GM04503 (cell line): ENCODE measurements at places on chromosomes 4 and X.

DNA sequence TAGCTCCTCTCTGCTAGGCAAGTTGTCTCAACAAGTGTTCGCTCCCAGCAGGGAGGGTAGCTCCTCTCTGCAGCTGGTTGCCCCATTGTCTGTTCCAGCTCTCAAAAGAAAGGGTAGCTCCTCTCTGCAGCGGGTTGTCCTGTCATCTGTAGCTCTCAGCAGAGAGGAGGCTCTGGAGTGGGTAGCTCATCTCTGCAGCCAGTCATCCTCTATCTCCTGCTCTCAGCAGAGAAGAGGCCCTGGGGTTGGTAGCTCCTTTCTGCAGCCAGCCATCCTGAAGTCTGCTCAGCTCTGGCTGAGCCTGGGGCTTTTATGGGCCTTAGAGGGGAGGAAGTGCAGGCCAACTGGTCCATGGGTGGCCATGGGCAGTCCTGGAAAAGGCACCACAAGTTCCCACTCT is 342.7 kb downstream of the PTTG2 start:
- no peak for DNase-seq

GRCh38 chr4:116389139-116389538 is 696.2 kb downstream of the TRAM1L1 start:
- no peak for DNase-seq

GRCh38 chrX:96183843-96184242 is 500.8 kb upstream of the DIAPH2 start:
- no peak for DNase-seq

DNA sequence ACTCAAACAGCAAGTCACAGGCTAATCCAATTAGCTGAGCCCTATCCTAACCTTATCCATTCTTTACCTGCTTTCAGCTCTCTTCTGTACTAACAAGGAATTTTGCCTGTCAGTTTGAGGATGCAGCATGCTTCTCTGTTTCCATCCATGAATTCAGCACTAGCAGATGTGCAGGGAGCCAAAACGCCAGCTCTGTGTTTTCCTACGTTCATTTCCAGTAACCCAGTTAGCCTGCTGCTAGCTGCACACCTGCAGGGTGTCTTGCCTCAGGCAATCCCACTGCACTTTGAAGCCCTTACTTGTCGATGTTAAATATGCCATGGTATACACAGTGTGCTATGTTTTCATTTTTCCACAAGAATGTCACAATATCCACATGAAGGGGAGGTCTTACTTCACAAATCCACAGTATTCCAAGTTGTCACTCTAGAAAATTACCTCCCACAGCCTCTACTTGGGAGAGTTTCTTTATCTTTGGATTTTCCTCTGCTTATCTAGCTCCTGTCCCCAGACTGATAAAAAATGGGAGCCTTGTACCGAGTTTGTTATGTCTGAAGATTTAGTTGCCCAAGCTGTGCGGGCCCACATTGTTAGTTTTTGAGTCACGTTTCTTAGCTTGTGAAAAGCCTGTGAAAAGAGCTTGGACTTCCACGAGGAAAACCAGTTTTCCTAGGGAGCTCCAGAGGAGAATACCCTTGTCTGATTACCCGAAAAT is 127.6 kb upstream of the HHIP start:
- no peak for DNase-seq

- no peak for DNase-seq
Observed at GRCh38 chr4:2950221-2950989, 12.8 kb downstream of the NOP14 start.

DNA sequence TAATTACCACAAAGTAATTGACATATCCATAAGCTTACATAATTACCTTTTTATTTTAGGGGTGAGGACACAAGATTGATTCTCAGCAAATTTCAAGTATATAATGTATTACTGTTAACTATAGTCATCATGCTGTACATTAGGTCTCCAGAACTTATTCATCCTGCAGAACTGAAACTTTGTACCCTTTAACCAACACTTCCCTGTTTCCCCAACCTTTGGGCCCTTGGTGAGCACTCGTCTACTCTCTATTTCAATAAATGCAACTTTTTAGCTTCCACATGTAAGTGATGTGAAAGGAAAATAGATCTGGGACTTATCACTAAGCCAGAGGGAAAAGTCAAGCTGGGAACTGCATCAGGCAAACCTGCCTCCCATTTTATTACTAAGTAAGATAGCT is 33.6 kb upstream of the CCNG2 start:
- DNase-seq: no peak

DNA sequence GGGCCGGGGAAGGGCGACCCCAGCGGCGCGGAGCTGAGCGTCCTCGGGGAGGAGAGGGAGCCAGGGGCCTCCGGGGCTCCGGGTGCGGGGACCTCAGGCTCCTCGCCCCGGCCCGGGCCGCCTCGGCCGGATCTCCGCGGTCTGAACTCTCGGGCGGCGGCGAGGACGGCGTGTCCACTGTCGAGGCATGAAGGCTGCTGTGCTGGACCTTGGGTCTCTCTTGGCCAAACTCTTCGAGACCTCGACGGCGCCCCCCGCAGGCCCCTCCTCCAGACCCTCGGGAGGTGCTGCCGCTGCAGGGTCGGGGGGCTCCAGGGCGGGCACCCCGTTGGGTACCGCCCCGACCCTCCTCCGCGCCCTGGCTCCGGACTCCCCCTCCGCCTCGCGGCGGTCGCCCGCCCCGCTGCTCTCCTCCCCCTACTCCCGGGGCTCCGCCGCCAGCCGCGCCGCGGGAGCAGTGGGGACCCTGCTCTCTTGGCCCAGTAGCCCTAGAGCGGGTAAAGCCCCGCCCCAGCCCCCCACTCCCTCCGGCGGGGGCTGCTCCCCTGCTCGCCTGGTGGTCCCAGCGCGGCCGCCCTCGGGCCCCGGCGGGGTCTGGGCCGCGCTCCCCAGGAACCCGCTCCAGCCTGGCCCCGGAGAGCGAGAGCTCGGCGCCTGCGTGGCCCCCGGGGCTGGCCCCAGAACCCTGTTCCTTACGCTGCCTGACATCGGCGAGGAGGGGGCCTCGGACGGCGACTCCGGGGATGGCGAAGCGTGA is 564 bp downstream of the FAM149A start:
- DNase-seq: no peak

GRCh38 chr4:184444215-184444952 is 30.0 kb downstream of the IRF2 start:
- DNase-seq: no peak

GRCh38 chr4:3308691-3309090 is 15.9 kb downstream of the RGS12 start:
- DNase-seq: no peak

- peak; percentile 39 for DNase-seq
Observed at GRCh38 chrX:150362599-150363481, at the start of gene MAMLD1. TSS of gene MAMLD1 (plus strand) at chrX:150363317. CDS start at chrX:150445517, 82,200 bp downstream.

GRCh38 chrX:153444333-153445011 is 1.4 kb downstream of the TREX2 start:
- DNase-seq: no peak

- no peak for DNase-seq
Observed at GRCh38 chrX:47752685-47753084, 84.0 kb upstream of the ZNF81 start.

DNA sequence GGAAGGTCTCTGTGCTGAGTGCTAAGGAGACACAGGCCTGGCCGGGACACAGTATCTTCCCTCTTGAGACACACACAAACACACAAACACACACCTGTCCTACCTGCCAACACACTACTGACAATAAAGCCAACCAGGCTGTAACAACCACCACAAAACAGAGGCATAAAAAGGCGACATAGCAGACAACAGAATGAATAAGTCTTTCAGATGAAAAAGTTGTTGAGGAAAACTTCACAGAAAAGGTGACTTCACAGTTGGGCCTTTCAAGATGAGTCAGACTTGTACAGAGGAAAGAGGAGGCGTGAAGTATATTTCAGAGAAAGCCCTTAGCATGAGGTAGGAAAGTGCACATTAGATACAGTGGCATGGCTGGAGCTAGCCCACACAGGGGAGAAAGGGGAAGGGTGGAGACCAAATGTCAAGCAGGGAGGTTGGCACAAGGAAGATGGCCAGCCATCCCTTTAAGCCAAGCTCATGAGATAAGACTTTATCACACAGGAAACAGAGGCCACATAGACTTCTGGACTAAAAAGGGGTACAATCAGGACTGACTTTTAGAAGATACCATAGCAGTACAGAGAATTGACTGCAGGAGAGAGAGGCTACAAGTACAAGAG is 54.0 kb downstream of the SLC9A7 start:
- no peak for DNase-seq

- no peak for DNase-seq
Observed at GRCh38 chr4:163666332-163666873, 171.9 kb downstream of the TMA16 start.
